ENCODE measurements at places on chromosomes 6 and 20.

DNA sequence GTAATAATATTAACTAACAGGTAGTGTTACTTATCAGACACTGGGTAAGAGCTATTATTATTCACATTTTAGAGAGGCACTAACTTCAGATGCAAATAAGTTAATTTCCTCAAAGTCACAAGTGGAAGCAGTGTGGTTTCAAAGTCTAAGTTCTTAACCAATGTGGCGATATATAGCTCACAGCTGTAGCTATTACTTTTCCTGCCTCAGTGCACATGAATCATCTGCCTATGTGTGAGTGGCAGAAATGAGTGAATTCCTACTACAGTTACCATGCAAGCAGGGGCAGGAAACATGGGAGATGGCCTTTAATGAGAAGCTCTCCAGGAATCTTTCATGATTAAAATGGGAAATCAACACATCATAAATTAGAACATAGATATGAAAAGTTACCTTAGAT lies 126.2 kb upstream of the EYA4 start:
- DNase-seq: no peak

- peak; percentile 86 for DNase-seq
Measured at GRCh38 chr6:14079433-14079832, 38.1 kb upstream of the CD83 start.

DNA sequence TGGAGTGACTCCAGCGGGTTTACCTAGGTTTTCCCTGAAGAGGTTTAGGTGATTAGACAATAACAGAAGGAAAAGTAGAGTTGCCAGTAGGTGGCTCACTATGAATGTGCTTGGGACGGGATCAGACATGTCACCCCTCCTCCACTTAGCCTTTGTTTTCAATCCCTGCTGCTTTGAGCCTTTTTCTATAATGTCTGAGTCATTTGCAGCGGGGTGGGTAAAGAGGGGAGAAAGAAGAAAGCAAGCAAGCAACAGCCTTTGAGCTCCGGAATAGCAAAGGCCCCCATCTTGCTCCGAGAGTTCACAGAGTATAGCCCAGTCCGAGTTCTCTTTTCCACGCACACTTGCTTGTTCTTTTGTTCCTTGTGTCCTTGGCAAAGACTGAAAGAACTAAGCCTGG lies 129.1 kb downstream of the PACRG start:
- peak; percentile 90 for DNase-seq

DNA sequence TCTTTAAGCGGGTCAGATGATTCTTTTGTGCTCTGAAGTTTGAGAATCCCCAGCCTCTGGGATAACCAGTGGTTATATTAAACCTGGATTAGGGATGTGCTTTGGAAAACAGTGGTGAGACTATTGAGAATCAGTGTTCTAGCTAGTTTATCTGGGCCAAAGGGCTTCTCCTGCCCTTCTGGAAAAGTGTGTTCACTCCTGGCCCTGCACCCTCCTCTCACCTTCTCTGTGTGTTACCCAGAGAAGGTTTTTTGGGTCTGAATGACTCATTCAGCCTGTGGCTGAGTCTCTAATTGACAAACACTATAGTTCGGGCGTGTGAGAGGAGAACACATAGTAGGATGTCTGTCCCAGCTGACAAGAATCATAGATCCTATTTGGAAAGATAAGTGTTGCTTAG lies 66.7 kb downstream of the LRRC1 start:
- peak; percentile 20 for DNase-seq

- DNase-seq: no peak
Measured at GRCh38 chr6:79810871-79811270, 136.5 kb downstream of the ELOVL4 start.

DNA sequence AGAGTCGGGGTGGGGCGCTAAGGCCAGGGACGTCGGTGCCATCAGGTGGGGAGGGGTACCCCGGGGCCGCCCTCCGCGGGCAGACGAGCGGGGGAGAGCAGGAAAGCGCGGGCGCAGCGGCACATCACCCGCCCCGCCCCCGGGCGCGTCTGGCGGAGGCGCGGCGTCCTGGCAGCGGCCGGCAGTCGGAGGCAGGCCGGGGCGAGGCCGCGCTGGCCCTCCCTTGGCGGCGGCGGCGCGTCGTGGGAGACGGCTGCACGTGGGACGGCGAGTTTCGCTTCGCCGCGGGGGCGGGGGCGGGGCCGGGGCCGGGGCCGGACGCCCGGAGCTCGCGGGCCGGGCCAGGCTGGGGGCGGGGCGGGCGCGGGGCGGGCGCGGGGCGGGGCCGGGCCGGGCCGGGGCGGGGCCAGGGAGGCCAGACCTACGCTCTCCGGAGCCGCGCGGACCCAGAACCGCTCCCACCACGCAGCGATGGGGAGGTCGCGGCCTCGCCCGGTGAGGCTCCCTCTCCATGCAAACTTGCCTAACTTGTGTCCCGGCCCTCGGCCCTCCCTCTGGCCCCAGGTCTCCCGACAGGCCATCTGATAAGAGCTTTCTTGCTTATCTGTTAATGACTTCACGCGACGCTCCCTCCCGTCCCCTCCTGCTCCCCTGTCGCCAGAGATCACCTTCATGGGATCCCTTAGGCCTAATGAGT lies 12.5 kb downstream of the ITPR3 start:
- DNase-seq: peak; percentile 62

GRCh38 chr20:19735446-19735845 lies 22.6 kb upstream of the RIN2 start:
- peak; percentile 85 for DNase-seq

GRCh38 chr6:54621285-54621684 lies 225.3 kb upstream of the FAM83B start:
- no peak for DNase-seq

- peak; percentile 23 for DNase-seq
Measured at GRCh38 chr6:166420351-166420750, 37.6 kb upstream of the MPC1 start.

- DNase-seq: no peak
Measured at GRCh38 chr6:28311139-28311823, 24.7 kb downstream of the ZSCAN31 start.

DNA sequence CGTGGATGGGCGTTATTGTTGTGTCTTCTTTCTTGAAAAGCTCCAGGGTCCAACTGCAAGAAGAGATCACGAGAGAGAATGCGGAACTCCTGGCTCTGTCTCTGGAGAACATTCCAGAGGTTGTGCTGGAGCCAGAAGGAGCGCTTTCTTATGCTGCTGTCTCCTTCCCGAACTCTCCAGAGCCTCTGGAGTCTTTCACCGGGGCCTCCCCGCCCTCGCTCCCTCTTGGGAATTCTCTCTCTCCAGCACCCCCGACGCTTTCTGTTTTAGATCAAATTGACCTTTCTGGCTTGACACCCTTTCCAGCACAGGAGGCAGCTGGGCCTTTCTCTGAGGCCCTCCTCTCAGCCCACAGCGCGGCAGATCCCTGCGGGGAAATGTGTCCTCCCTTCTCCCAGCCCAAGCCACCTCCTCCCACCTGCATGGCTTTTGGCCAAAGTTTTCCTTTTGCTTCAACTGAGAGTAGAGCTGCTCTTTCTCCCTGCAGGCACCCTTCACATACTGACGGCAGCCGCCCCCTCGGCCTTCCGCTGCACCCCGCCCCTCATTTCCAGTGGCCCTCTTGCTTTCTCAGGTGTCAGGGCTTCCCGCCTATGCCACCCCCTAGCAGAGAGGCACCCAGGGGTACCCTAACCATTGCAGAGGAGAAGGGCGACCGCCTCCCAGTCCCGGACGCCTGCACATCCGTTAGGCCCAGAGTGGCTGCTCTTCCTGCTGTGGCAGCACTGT lies 6.6 kb upstream of the CCR6 start:
- no peak for DNase-seq

DNA sequence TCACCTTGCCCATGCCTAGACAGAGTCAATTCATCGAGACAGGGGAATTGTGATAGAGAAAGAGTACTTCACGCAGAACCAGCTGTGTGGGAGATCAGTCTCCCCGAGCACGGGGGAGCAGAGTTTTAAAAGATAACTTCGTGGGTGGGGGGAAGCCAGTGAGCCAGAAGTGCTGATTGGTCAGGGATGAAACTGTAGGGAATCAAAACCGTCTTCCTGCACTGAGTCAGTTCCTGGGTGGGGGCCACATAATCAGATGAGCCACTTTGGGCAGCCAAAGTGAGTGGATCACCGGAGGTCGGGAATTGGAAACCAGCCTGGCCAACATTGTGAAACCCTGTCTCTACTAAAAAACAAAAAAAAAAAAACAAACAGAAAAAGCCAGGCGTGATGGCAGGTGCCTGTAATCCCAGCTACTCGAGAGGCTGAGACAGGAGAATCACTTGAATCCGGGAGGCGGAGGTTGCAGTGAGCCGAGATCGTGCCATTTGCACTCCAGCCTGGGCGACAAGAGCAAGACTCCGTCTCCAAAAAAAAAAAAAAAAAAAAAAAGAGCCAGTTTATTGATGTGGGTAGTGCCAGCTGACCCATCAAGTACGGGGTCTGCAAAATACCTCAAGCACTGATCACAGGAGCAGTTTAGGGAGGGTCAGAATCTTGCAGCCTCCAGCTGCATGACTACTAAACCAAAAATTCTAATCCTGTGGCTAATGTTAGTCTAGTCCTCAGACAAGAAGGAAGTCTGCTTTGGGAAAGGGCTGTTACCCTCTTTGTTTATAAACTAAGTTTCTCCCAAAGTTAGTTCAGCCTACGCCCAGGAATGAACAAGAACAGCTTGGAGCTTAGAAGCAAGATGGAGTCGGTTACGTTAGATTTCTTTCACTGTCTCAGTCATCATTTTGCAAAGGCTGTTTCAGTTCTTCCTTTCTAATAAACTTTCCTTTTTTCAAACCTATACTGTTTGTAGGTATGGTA lies 3.9 kb upstream of the TRIM39 start:
- DNase-seq: peak; percentile 59

DNA sequence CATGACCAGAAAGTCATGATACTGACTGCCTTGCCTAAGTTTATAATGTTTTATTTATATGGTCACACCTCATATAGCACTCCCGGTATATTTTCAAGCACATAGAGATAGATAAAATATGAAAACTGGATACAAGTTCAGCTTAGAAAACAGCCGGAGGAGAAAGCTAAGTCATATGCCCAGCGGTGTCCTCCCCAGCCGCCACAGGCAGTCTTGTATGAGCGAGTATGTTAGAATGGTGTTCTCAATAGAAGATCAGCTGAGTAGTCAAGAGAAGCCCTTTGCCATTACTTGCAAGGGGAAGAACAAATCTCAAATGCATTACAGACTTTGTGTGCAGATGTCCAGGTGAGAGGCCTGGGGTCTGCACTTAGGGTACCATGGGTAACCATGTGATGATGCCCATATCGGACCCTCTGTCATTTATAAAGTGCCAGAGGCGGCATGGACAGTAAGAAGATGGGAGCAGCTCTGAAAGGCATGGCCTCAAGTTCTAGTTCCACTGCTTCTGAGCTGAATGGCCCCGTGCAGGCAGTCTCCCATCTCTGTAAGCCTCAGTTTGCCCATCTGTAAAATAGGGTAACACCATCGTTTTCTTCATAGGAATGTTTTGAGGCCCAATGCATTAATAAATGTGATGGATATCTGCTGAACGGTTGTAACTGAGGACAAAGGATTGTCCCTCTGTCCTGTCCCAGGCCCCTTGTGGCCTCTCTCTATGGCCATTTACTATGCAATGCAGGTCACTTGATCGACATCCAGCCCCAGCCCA lies 195.7 kb upstream of the SNX9 start:
- no peak for DNase-seq

DNA sequence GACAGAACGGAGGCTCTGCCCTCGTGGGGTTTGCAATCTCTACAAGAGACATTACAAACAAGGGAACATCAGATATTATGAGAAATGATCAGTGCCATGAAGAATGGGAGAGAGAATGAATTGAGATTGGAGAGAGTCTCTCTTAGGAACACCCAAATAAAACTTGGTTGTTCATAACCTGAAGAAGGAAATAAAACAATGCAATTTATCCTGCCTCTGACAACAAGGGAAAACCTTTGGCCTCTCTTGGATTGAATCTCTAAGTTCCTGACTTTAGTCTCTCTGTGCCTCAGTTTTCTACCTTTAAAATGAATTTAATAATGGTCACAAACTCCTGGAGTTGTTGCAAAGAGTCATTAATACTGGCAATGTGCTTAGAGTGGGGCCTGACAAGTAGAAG lies 21.1 kb downstream of the PLEKHG1 start:
- no peak for DNase-seq

DNA sequence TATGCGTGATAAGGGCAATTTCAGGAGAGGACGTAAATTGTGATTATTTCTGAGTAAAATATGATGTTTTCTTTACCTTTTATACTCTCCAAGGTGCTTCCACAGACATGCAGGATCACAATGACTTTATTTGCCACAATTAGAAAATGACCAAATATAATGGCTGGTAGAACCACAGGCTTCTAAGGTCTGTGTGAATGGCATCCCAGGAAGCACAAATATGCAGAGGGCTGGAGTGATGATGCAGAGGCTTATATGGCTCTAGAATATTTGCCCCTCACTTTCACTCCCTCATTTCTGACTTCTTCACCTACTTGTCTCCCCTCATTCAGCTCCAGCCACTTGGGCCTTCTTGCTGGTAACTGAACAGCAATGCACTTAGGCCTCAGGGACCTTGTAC lies 502.1 kb upstream of the MAP3K7 start:
- DNase-seq: no peak

GRCh38 chr6:24451581-24452388 lies 37.6 kb downstream of the GPLD1 start:
- no peak for DNase-seq

DNA sequence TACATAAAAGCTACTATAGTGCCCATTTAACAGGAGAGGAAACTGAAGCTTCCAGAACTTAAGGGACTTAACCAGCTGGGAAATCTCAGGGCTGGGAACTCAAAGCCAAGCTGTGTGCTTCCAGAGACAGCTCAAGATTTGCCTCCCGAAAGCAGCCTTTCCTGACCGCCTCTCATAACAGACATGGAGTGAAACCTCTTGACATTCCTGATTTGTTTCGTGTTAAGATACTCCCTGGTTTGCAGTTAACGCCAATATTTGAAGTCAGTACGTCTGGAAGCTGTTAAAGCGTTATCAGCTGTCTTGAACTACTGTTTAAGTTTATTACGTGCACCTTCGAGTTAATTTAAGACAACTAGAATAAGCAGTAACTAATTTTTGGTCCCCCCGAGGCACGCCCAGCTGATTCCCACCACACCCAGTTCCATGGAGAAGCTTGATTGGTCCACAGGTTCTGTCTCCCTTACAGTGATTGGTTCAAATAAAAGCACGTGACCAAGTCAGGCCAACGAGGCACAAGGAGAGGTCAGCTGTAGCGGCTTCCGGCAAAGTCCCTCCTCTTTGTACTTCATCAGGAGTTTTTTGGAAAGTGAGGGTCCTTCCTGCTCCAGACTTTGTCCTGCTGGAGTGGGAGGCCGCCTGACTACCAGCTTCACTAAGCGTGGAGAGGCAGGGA lies 8.9 kb upstream of the TCP11 start:
- no peak for DNase-seq

- peak; percentile 94 for DNase-seq
Measured at GRCh38 chr20:50027611-50028105, 44.9 kb downstream of the SNAI1 start.

GRCh38 chr20:32244959-32245358 lies 32.5 kb upstream of the KIF3B start:
- DNase-seq: no peak

GRCh38 chr20:31652917-31653396 lies 15.2 kb downstream of the COX4I2 start:
- DNase-seq: peak; percentile 34

- DNase-seq: no peak
Measured at GRCh38 chr6:12381587-12381986, 91.4 kb downstream of the EDN1 start.
